ENCODE measurements at places on chromosomes 6 and 20.

DNA sequence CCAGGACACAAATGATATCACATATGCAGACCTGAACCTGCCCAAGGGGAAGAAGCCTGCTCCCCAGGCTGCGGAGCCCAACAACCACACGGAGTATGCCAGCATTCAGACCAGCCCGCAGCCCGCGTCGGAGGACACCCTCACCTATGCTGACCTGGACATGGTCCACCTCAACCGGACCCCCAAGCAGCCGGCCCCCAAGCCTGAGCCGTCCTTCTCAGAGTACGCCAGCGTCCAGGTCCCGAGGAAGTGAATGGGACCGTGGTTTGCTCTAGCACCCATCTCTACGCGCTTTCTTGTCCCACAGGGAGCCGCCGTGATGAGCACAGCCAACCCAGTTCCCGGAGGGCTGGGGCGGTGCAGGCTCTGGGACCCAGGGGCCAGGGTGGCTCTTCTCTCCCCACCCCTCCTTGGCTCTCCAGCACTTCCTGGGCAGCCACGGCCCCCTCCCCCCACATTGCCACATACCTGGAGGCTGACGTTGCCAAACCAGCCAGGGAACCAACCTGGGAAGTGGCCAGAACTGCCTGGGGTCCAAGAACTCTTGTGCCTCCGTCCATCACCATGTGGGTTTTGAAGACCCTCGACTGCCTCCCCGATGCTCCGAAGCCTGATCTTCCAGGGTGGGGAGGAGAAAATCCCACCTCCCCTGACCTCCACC lies 42.2 kb downstream of the SIRPA start:
- DNase-seq, result no peak

DNA sequence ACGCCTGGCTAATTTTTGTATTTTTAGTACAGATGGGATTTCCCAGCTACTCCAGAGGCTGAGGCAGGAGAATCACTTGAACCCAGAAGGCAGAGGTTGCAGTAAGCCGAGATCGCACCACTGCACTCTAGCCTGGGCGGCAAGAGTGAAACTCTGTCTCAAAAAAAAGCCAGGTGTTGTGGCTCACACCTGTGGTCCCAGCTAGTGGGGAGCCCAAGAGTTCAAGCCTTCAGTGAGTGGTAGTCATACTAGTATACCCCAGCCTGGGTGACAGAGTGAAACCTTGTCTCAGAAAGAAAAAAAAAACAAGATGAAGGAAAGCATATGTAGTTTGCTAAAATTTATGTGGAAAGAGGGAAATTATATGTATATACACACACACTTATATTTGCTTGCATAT lies 20.0 kb upstream of the POU5F1 start:
- no peak for DNase-seq

- no peak for DNase-seq
Measured at GRCh38 chr6:35737413-35738211, 780 bp downstream of the ARMC12 start.

DNA sequence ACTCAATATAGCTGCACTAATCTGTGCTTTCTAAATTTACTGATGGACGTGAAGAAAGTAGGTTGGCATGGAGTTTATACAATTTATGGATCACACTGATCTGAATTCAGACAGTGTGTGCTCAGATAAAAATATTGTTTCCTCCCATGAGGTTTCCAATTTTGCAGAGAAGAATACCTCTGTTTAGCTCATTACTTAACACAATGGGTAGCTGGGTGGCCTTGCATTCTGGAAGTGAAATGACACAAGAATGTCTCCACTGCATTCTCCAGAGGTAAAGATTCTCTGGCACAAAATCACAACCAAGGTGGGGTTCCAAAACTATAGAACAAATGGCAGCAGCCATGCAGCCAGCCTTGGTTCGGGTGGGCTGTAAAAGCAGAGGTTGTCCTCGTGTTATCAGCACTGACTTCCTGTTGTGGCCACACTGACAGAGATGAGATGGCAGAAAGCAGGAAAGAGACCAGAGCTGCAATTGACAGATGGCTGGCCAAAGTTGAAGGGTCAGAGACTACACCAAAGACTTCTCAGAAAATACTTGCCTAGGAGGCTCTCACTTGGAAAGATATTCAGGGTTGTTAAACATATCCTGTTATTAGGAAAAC lies 50.2 kb downstream of the HDAC2 start:
- DNase-seq, result no peak

DNA sequence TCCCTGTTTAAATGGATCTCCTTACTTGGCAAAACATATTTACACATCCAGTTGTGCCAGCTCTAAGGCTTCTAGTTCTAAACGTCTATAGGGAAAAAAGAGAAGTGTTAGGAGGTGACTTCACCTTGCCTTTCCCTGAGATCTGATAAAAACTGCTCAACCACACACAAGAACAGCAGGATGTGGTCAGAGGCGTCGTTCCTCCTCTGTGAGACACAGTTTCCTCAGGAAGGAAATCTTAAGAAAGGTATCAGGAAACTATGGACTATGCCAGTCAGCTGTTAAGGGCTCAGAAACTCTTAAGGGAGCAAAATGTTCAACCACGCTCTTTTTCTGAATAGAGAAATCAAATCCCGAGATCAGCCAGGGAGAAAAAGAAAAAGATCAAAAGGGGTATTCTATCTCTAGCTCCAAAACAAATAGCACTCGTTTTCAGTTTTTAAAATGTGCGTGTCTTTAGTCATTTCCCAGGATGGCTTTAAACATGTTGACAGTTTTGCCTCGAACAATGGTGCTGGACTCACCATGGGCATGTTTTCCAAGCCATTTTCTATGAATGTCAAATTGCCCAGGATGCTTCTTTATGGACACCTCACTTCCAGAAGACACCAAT lies 154.5 kb downstream of the HACE1 start:
- no peak for DNase-seq

DNA sequence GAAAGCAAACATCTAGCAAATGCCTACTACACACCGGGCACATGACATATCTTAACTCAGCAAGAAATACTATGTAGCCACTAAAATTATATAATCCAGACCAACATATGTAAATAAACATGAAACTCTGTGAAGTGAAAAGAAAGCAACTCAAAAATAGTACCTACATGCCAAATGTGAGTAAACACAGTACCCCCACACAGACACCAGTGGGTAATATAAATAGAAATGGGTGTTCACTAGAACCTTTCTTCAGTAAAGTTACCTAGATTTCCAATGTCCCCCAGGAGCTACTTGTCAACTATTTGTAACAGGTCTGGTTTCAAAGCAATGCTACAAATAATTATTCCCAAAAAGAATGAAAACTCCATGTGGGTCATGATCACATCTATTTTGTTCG lies 25.5 kb downstream of the TRERF1 start:
- DNase-seq, result no peak

- no peak for DNase-seq
Measured at GRCh38 chr6:73969971-73970970, 274.3 kb downstream of the CD109 start.

All from CD4-positive, alpha-beta T cell (primary cell).